ENCODE measurements at places on chromosomes 11 and 22.

DNA sequence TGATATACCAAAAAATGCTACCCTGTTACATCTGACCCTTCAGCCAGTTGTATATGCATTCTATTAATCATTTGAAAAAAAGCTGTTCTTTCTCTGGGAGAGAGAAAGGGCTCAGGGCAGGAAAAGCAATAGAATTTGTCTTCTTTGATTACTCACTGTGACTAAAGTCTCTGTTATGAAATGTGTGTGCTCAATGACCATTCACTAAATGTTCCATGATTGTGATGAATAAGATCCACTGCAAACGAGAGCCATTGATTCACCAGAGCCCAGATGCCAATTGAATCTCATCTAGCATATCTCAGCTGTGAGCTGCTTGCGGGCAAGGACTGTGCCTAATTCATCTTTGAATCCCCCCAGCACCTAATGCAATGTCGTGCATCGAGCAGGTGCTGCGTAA lies 184.3 kb downstream of the OPCML start:
- no peak for DNase-seq

GRCh38 chr11:72965672-72966071 lies 151.5 kb downstream of the ATG16L2 start:
- no peak for DNase-seq

GRCh38 chr11:125662689-125663088 lies 18.0 kb downstream of the ACRV1 start:
- no peak for DNase-seq

GRCh38 chr22:26845021-26845743 lies 187.8 kb downstream of the MIAT start:
- DNase-seq, result no peak

DNA sequence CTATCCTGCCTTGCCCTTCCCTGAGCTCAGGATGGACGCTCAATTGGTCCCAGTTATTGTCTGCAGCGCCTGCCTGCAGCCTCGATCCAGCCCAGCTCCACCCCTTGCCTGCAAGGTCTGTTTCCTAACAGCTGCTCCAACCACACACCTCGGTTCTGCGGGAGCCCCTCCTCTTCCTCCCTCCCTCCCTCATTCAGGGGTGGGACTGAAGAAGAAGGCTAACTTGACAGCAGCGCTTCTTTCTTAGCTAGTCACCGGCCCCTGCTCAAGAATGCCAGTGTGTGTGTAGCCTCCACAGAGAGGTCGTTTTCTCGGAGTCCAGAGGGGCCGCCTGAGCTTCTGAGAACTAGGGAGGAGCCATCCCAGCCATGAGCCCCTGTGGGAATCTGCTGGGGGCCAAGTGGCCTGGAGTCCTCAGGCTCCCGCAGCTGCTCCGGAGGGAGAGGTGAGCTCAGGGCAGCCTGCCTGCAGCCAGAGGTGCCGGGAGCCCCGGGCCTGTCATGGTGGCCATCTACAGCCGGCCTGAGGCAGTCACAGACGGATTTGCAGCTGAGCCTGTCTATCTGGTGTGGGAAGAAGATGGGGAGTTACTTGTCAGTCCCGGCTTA lies 36.1 kb downstream of the LIMK2 start:
- DNase-seq, result peak; percentile 37

DNA sequence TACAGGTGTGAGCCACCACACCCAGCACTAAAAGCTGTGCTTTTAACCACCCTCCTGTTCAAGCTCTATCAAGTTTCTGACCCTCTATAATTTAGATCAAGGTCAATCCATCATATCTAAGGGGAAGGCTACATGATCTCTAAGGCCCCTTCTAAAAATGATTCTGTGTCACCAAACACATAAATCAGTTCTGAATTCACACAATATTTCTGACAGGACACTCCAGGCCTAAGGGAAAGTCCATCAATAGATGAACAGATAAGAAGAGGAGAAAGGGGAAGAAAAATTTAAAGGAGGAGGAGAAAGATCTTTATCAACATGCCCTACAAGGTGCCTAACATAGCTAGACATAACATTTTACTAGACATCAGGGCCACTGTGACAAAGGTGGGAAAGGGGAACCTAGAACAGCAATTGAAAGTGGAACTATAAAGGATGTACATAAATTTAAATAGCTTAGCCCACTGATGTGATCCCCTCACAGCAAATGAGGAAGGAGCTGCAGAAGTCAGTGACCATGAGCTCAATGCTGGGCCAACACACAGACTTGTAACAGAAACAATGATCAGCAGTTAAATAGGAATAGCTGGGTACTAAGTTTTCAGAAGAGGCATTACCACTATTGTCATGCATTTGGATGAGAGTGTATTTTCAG lies 4.7 kb downstream of the PRCP start:
- no peak for DNase-seq

- no peak for DNase-seq
Measured at GRCh38 chr11:67117672-67118180, 1.3 kb upstream of the KDM2A start.

Measured in stimulated activated CD4-positive, alpha-beta T cell treated with anti-CD3 and anti-CD28 coated beads, Interleukin-1b, Interleukin-23, amount 100 ng/mL, for 1 hour (primary cell).